ENCODE measurements at places on chromosomes 16 and 17.

GRCh38 chr16:4612977-4613635, 1.6 kb downstream of the UBALD1 start:
- DNase-seq, result no peak

GRCh38 chr17:38958326-38958725, 8.9 kb downstream of the FBXO47 start:
- no peak for DNase-seq

DNA sequence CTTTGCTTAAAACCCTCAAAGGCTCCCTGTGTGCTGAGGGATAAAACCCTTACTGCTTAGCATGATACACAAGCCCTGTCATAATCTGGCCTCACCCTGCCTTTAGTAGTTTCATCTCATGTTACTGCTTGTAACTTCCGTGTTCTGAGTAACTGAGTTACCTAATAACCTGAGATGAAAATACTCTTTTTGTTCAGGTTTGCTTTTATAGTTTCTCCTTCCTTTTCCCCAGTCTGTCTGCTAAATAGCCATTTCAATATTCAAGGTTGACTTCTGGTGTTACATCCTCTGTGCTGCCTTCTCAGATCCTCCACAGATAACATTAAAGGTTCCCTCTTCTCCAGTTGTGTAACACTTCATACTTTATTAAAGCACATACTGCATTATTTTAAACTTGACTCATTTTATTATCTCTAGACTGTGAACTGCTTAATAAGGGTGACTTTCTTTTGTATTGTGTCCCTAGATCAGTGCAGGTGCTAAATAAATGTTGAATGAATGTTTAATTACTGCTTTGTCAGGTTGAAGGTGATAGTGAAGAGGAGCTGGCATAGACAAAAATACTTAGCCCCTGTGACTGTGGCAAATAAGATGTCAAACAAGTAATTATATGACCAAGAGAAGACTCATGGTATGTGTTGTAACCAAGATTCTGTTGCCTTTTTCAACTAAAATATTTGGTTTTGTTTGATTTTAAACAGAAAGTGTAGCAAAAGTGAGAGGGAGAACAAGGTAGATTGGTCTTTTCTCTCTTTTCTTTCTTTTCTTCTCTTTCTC, 47.8 kb downstream of the NFAT5 start:
- DNase-seq, result no peak

GRCh38 chr17:42750739-42751344, 6.0 kb upstream of the EZH1 start:
- no peak for DNase-seq

- DNase-seq, result no peak
Measured at GRCh38 chr17:80947200-80947940, 44.3 kb upstream of the CHMP6 start.

DNA sequence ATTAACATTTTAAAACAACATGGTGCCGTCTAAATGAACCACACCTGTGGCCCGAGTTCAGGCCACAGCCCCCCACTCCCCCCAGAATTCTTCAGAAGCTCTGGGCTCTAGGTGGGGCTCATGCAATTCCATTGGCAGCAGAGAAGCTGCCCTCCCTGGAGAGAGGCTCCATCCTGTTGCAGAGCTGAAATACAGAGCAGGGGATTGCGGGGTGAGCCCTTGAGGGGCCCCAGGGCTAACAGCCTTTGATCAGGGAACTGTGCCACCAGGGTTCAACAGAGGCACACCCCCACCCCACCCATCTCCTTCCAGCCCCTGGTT, 69.3 kb downstream of the ABR start:
- no peak for DNase-seq

DNA sequence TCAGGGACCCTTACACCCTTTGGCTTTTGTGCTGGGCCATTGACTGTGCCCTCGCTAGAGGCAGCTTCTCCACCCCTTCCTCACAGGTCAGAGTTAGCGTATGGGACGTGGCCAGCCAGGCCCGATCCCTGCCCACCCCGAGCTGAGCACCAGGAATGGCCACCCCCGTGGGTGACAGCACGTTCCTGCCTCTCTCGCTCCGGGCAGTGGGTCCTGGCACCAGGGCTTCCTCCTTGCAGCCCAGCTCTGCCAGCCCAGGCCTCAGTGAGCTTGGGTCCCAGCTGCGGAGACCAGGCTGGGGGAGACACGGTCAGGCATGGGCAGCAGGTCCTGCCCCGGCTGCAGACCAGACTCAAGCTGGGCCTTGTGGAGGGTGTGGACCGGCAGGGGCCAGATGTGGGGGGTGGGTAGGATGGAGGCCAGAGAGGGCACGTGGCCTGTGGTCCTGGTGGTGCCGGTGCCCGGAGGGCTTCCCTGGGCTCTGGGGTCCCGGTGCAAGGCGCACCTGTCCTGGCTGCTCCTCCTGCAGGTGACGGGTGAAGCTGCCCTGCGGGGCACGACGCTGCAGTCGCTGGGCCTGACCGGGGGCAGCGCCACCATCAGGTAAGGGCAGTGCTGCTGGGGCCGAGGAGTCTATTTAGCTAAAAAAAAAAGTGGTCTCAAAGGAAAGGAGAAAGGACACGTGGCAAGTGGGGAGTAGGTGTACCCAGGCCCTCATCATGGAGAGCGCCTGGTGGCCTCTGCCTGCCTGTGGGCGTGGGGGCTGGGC, 18.2 kb downstream of the ASPSCR1 start:
- DNase-seq, result no peak

DNA sequence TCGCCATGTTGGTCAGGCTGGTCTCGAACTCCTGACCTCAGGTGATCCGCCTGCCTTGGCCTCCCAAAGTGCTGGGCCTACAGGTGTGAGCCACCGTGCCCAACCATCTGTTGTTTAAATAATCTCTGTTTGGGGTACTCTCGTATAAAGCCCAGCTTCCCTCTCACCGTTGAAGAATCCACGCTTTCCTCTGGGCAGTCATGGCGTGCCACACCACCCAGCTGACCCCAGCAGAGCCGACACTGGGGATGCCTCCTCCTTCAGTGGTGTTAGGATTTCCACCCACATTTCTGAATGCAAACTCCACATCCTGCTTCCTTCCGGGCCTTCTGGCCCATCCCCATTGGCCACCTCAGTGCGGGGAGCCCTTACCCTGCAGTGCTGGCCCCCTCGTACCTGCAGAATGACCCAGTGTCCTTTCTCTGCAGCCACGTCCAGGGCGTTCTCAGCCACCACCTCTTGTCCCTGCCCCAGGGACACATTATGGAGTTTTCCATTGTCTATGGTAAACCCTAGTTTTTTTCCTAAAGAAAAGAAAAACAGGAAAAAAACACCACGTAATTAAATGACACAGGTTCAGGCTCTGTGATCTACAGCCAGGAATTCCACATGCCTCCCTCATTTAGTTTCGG, 60.4 kb downstream of the PGS1 start:
- DNase-seq, result no peak

DNA sequence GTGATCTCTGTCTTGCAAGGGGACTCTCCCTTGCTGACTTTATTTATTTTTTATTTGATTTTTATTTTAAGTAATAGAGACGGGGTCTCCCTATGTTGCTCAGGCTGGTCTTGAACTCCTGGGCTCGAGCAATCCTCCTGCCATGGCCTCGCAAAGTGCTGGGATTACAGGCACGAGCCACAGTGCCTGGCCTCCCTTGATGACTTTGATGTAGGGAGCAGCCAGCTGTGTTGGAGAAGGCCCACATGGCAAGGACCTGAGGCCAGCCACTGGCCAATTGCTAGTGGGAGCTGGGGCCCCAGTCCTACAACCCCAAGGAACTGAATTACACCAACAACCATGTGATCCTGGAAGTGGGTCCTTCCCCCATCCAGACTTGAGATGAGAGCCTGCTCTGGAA, 81.8 kb downstream of the CNGB1 start:
- no peak for DNase-seq

- DNase-seq, result no peak
Measured at GRCh38 chr17:4247361-4247970, 16.3 kb downstream of the ANKFY1 start.

DNA sequence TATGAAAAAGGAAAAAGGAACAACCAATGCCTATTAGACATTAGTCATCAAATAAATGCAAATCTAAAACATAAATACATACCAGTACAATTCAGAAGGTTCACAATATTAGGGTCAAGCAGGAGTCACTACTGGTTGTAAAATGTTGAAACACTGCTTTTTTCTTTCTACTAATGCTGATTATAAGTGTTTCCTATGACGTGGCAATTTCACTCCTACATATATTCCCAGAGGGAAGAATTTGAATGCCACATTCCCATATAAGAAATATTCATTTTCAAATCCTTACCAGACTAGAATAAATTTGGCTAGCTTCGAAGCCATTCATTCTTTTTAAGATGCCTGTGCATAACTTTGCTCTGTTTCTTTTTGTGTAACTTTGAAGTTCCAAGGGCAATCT, 2.6 kb upstream of the KRTAP9-2 start:
- no peak for DNase-seq

DNA sequence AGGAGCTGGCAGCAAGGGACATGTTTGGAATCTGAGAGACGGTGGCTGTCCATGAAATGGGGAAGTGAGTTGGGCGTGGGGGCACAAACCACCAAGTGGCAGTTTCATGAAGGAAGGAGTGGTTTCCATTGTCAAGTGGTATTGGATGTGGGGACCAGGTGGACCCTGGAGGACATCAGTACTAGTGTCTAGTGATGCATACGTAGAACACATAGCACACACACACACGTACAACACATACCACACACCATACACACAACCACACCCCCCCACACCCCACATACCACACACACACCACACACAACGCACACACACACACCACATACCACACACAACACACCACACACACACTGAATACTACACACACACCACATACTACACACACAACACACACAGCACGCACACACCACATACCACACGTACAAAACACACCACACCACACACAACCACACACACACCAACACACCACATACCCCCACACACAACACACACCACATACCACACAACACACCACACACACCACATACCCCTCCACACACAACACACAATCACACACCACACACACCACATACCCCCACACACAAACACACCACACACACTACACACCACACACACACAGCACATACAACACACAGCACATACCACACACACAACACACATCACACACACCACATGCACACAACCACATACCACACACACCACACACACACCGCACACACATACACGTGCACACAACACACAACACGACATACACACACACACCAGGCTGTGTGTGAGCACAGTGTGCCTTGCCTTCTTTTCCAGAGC, 41.1 kb upstream of the GSE1 start:
- DNase-seq, result no peak

DNA sequence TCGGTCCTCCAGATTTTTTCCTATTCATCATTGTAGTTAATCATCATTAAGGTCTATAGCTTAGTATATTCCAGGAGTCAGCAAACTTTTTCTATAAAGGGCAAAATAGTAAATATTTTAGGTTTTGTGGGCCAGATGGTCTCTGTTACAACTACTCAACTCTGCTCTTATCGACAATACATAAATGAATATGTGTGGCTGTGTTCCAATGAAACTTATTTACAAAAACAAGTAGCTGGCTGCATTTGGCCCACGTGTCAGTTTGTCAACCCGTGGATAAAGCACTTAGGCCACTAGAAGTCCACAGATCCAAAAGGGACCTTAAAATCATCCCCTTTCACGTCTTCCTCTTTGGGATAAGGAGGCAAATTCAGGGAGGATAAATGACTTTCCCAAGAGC, 5.4 kb upstream of the HNF1B start:
- no peak for DNase-seq

DNA sequence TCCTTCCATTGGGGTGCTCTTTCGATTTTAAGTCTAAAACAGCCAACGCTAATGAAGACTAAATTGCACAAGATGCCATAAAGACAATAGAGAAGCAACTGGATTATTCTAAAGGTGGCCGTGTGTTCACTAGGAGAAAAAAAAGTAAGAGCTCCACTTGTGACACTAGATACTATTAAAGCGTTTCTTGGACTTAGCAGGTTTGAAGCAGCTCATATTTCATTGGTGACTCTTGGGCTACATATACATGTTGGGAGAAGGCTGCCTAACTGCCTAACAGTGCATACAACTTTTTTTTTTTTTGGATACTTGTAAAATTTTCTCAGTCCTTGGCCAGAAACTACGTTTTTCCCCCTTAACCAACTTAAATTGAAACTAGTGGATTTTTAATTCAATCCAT, 111.8 kb upstream of the NOG start:
- DNase-seq, result peak; percentile 22

GRCh38 chr16:78942625-78943245, 657.8 kb downstream of the MAF start:
- no peak for DNase-seq

DNA sequence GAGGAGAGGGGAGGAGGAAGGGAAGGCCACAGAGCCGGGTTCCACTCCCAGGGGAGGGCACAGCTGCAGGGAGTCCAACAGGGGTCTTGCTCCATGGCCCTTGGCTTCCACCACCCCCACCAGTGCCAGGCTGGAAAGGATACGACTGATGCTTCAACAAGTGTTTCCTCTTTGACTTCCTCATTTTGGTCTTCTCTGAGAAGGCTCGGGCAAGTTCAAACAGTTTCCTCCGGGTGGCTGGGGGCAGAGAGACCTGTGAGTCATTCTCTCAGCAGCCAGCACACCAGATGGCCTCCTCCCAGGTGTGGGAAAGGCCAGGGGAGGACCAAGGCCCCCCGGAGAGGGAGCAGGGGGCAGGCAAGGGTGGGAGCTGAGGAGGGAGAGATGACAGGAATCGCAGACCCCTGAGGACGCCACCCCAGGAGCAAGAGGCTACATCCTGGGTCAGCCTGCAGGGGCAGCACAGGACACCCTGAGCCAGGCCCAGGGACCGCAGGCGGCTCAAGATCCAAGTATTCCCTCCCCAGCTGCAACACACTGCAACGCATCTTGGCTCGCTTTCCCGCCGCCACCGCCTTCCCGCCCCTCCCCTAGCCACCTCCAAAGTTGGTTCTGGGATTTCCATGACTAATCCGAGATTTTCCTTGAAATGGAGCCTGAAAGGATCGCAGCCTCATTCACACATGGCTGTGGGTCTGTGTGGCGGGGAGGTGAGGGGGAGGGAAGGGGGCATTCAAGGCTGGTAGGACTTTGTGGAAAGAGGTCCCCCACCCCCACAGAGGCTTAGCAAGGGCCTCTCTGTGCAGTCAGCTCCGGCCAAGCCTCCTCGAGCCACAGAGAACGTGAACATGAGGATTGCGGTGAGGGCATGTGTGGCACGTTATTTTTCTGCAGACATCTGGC, 18.4 kb upstream of the MRPS23 start:
- DNase-seq, result no peak

DNA sequence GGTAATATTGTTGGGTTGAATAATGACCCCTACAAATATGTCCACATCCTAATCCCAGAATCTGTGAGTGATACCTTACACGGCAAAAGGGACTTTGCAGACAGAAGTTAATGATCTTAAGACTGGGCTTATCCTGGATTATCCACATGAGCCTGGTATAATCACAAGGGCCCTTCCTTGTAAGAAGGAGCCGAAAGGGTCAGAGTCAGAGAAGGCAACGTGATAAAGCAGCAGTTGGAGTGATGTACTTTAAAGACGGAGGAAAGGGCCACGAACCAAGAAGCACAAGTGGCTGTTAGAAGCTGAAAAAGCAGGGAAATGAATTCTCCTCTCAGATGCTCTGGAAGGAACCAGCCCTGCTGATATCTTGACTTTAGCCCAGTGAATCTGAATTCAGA, 137.8 kb downstream of the UTP18 start:
- DNase-seq, result no peak

All from left kidney (tissue), 8 donors.